ENCODE measurements at places on chromosomes 12 and 14.

DNA sequence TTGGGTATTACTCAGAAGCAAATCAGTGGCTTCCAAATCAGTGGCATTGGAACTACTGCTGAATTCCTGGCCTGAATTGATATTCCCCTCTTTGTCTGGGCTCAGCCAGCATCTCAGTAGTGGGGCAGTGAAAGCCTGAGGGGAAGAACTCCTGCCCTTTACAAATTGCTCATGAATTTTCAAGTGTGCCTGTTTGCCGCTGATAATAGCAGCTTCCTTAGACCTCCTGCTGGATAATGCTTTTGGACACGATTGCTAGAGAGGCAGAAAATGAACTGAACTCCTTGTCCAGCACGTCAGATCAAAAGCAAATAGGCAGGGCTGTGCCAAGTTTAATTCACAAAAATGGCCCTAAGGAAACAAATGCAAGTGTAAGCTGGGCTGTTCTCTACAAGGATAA lies 91.3 kb upstream of the GZMB start:
- no peak for DNase-seq

GRCh38 chr14:53882684-53883083 lies 73.9 kb downstream of the BMP4 start:
- DNase-seq, result no peak

- no peak for DNase-seq
These were observed 439 bp downstream of the GOLGA5 start for GRCh38 chr14:92794547-92794941.

GRCh38 chr12:67531051-67531450 lies 117.5 kb upstream of the DYRK2 start:
- DNase-seq, result no peak

DNA sequence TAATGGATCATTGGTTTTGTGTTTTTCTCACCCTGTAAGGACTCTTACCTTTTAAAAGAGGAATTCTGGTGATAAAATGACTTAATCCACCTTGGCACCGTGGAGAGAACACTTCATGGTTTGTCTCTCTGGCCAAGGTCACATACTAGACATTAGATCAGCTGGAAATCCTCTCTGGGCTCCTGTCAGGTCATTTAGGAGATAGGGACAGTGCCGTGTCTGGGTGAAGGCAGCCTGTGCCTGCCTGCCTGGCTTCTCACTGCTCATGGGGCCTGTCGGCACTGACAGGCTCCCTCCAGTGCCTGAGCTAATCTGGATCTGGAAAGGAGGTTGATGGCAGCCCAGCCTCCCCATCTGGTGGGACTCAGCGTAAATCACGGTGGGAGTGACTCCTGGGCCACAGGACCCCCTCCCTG lies 5.7 kb downstream of the CRADD start:
- DNase-seq, result no peak
